GM18507 (cell line): ENCODE measurements at places on chromosomes 5 and 9.

DNA sequence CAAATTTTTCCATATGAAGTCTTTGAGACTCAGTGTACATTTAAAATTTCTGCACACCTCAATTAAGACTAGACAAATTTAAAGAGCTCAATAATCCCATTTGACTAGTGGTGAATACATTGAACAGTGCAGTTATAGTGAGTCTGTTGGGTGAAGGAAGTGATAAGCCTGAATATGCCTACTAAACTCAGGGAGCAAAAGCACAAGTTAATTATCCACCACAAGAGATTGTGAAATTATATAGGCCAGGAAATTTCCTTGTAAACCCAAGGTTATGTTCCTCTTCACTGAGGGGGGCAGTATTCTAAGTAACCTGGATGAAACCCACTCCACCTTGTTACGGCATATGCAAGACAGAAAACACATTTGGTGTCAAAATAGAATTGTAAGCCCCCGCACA is 612.9 kb upstream of the DAB2 start:
- no peak for DNase-seq

DNA sequence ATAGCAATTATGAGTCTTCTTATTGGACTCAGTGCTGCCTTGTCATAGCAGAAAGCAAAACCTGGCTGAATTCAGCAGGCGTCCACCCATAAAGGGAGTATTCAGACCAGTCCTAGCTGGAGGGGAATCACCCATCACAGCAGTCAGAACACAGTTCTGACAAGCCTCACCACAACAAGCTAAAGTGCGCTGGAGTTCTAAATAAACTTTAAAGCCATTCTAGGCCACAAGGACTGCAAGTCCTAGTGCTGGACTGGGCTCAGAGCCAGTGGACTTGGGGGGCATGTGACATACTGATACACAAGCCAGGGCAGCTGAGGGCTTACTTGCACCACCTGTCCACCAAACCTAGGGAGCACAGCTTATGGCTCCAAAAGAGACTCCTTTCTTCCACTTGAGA is 115.3 kb upstream of the PCSK5 start:
- DNase-seq, result no peak

- no peak for DNase-seq
Observed at GRCh38 chr5:139985290-139985689, 57.8 kb downstream of the NRG2 start.

- DNase-seq, result peak; percentile 50
Observed at GRCh38 chr5:116577064-116577788, 2.6 kb upstream of the SEMA6A start.

GRCh38 chr5:61120534-61120933 is 41.7 kb downstream of the SMIM15 start:
- no peak for DNase-seq

- DNase-seq, result peak; percentile 72
Observed at GRCh38 chr5:10563945-10564837, at the start of gene ANKRD33B. Gene ANKRD33B (plus strand): TSS chr5:10564070. CDS start chr5:10564468, 398 bp downstream.

- no peak for DNase-seq
Observed at GRCh38 chr5:89397096-89397495, 514.1 kb upstream of the MEF2C start.

DNA sequence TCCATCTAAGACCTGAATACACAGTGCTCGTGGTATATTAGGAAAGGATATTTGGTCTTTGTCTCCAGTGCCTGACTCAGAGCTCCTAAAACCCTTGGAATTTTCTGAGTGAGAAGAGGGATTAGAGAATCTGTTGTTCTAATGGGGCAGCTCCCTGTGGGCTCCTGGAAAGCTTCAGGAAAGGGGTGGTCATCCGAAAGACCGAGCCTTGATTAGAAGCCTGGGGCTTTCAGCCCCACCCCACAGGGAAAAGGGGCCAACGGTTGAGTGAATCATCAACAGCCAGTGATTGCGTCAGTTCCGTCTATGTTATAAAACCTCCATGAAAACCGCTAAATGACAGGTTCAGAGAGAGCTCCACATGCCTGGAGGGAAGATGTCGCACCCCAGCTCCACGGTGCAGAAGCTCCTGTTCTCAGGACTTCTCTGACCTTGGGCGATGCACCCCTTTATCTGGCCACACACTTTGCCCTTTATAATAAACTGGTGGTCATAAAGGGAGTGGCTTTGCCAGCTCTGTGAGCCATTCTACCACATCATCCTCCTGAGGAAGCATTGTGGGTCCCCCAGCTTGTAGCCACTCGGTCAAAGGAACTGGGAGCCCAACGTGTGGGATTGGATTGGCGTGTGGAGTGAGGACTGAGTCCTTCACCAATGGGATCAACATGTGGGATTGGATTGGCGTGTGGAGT is 71.0 kb upstream of the ICE1 start:
- no peak for DNase-seq

- no peak for DNase-seq
Observed at GRCh38 chr5:93006915-93007314, 574.1 kb downstream of the NR2F1-AS1 start.

GRCh38 chr5:104955479-104955878 is 1392.9 kb upstream of the NUDT12 start:
- DNase-seq, result no peak

GRCh38 chr9:93020771-93021670 is 37.5 kb upstream of the SUSD3 start:
- no peak for DNase-seq

DNA sequence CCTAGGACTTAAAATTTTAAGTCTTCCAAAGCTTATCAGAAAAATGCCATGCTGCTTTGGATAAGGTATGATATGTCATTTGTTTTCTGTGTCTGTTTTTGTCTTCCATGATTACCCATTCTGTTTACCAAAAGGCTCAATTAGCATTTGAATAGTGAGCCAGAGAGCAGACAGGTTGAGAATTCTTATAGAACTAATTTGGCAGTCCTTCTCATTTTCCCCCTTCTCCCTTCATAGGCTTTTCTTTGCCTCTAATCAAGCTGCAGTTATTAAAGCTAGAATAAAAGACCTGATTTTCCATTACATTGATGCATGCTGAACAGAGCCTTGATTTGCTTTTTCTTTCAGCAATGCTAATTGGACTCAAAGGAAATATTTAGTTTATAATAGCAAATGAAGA is 993.0 kb downstream of the MAT2B start:
- no peak for DNase-seq

DNA sequence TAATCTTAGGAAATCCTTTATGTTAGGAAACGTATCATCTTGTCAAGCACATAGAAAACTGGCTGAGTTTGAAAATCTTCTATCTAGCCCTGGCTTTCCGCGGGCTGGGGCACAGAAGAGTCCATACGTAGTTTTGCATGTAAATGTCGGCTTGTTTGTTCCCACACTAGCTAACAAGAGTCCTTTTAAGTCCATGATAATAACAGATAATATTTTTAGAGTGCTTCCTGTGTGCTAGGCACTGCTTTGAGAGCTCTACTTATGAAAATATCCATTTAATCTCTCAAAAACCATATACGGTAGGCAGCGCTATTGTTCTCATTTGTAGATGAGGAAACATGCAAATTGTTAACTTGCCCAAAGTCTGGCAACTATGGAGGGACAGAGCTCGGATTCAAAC is 40.5 kb downstream of the FYB1 start:
- no peak for DNase-seq

- no peak for DNase-seq
Observed at GRCh38 chr9:103789686-103790085, 304.4 kb upstream of the SMC2 start.

- no peak for DNase-seq
Observed at GRCh38 chr5:81779125-81779915, 28.4 kb upstream of the SSBP2 start.

- DNase-seq, result no peak
Observed at GRCh38 chr9:107141967-107142366, 141.1 kb upstream of the RAD23B start.

- DNase-seq, result no peak
Observed at GRCh38 chr5:106408570-106408969, 1262.2 kb downstream of the EFNA5 start.

- DNase-seq, result no peak
Observed at GRCh38 chr9:111393971-111394370, 63.9 kb upstream of the OR2K2 start.

DNA sequence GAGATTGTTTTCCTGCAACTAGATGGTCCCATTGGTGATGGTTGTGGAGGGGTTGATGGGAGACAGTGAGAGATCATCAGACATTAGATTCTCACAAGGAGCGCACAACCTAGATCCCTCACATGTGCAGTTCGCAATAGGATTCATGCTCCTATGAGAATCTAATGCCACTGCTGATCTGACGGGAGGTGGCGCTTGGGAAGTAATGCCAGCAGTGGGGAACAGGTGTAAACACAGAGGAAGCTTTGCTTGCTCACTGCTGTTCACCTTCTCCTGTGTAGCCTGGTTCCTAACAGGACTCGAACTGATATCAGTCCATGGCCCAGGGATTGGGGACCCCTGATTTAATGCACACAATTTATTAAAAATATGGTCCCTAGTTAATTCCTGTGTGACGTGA is 18.8 kb downstream of the SNCAIP start:
- no peak for DNase-seq

- no peak for DNase-seq
Observed at GRCh38 chr5:83204651-83205050, 127.3 kb downstream of the XRCC4 start.

DNA sequence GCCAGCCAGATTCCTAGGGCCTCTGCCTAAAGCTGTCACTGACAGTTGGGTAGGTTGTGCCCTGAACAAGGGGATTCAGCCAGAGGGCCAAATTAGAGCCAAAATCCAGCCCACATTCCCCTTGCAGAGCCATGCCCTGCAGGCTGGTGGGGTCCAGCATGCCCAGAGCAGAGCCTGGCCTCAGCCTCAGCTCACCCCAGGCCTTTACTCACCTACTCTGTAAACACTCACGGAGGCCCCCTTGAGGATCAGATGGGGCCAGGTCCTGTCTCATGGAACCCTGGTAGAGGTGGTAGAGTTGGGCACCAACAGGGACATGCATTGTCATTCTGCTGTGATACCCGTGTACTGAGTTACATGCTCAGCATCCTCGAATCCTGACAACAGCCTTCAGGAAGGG is 74.9 kb downstream of the LMX1B start:
- no peak for DNase-seq

- DNase-seq, result no peak
Observed at GRCh38 chr9:112556497-112557442, 70.1 kb downstream of the KIAA1958 start.

GRCh38 chr5:31551878-31552277 is 19.8 kb downstream of the C5orf22 start:
- no peak for DNase-seq
